ENCODE measurements at places on chromosomes 16 and 17. TPM values are rescaled to one million over a fixed set of nuclear protein-coding genes. Genes with fewer than 3 reads are reported as not detected.

ADAD2 gene
- total RNA-seq, result not detected

KRTAP4-3 gene
- total RNA-seq, result not detected

CD300E gene
- total RNA-seq, result not detected

OTOP3 gene
- total RNA-seq, result not detected
